Stimulated activated naive CD4-positive, alpha-beta T cell treated with Interleukin-2 at 50 U/mL for 16 hours (primary cell): ENCODE measurements at places on chromosomes 6 and 20.

DNA sequence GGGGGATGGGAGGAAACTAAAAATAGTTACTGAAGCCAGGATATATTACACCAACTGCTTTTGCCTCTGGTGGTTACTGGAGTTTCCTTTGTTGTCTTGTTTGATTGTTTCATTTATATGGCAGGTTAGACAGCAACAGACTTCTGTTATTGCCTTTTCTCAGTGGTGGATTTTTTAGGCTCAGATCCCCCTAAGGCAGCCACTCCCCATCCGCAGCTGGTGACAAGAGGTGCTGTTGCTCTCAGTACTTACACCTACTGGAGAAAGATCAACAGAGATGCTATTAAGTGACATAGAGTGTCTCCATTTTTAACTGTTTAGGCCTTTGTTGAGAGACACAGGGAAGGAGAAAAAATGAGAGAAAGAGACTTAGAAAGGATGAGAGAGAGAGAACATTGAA lies 552.1 kb downstream of the PKHD1 start:
- no peak for DNase-seq

DNA sequence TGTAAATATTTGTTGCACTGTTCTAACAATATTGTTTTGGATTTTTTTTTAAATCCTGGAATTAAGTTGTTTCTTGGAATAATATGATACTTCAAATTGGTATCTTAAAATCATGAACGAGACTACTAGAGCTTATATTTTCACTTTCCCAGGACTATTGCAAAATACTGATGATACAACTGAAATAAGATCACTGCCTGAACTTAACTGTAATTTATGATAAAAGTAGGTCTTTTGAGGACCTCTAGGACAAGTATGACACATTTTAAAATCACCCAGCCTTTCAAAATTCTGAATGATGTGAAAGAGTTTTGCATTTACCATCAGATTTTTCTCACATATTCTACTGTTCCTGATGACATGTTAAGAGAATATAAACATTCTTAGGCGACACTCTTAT lies 8.6 kb upstream of the UBE2J1 start:
- no peak for DNase-seq

DNA sequence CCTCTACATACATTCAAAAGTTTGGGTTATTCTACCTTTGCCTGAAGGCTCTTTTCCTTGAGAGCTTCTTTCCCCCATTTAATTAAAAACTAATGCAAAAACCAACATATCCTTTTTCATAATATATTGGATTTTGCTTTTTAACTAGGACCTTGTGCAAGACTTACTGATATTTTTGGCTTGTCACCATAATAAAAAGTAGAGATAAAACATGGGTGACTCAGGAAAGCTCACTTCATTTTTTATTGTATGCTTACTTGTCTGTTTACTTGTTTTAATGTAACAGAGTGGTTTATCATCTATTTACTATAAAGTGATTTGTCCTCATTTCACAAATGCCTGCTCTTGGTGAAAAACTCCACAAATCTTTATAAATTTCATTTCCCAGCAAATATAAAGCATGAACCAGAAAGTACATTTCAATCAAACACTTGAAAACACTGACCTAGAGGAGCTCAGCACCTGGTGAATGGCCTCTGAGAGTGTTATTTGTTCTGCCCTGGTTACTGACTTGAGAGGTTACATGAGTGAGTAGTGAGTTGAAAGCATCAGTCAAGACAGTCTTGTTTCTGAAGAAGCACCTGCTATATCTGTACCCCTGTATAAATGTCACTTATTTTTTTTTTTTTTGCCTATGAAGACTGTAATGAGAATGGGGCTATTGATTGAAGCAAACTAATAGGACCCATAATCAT lies 20.8 kb downstream of the ADGRG6 start:
- DNase-seq, result no peak

DNA sequence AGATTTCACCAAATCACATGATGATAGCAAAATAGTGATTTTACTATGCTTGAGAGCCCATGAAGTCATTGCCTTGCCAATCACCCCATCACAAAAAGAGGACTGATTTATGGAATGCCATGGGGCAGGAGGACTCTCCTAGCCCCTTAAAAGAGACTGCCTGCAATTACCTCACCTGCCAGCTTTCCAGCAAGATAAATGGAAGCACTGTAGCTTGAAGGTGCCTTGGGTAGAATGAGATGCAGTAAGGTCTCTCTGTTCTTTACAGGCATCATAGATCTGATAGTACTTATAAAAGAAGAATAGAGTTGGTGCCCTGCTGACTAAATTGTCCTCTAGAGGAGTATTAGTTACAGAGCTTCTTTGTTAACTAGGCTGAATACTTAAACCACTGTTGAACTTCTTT lies 242.3 kb downstream of the TMEM242 start:
- no peak for DNase-seq

GRCh38 chr6:144493035-144493910 lies 208.1 kb downstream of the UTRN start:
- DNase-seq, result no peak

GRCh38 chr6:55918639-55919038 lies 43.2 kb upstream of the BMP5 start:
- no peak for DNase-seq

DNA sequence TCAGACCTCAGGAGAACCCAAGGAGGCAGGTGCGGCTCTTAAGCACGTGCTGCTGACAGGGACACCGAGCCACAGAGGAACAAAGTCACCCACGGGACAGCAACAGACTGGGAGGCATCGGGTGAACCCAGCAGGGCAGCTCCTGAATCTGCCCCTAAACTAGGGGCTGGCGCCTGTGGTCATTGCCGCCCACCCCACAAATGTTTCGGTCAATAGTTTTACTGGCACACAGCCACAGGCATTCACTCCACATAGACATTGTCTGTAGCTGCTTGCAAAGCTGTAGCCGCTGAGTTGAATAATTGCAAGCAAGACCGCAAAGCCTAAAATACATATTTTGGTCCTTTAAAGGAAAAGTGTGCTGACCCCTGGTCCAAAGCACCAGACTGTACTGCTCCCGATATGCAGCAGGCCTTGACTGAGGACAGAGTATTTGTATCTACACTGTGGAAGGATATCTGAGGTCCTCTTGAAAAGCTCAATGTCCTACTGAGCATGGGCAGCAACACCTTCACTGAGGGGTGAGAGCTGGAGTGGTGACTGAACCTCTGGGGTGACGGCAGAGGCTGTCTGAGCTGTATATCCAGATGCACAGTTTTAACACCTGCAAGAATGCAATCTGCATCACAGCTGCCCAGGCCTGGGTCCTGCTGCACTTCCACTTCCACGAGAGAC lies 310.3 kb downstream of the THBS2 start:
- no peak for DNase-seq

DNA sequence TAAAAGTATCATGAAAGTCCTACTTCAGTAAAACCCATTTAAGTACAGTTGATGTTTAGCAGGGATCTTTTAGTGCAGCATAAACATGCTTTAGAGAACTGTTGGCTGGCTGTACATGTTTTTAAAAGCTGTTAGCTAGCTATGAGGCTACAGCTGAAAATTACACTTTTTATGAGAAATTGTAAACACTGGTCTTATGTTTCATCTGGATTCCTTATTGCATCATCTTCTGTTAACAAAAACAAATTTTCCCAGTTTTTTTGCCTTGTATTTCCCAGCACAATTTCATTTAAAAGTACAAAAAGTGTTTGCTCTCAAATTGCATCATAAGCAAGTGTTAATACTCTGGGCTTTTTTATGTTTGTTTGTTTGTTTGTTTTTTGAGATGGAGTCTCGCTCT lies 18.3 kb upstream of the HLA-E start:
- DNase-seq, result no peak

- DNase-seq, result no peak
Measured at GRCh38 chr6:159971341-159972178, 2.7 kb downstream of the IGF2R start.
